AG09319 (cell line): ENCODE measurements at places on chromosomes 12 and 14.

GRCh38 chr12:52687497-52688385, 7.5 kb upstream of the KRT1 start:
- DNase-seq: no peak

- DNase-seq: peak; percentile 71
Measured at GRCh38 chr12:105107494-105108371, at the start of gene WASHC4. Gene WASHC4, plus strand, starts transcription at chr12:105107731. Its CDS starts 70 bp downstream, at chr12:105107801.

DNA sequence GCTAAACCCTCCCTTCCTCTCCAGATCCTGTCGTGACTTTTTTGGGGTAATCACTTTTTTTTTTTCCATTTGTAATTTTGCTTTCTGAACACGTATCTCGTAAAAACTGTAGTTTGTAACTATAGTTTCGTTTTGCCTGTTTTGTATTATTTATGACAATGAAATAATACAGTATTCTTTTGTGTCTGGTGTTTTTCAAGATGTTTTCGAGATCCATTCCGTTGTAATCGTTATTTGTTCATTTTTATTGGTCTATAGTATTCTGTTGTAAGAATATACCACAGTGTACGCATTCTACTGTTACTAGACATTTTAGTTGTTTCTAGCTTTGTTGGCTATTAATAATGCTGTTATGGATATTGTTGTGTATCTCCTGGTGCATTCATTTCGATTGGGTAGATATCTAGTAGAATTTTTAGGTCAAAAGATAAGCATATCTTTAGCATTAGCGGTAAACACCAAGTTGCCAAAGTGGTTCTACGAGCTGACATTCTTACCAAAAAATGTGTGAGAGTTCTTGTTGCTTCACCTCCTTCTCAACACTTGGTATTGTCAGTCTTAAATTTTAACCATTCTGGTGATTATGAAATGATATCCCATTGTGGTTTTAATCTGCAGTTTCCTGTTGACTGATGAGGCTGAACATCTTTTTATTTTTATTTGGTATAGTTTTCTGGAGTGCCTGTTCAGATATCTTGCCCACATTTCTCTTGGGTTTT, 92.3 kb upstream of the EVL start:
- no peak for DNase-seq

- DNase-seq: peak; percentile 98
Measured at GRCh38 chr14:23095196-23096108, at the start of gene C14orf119. Gene C14orf119, plus strand, starts transcription at chr14:23095505. Its CDS starts 2,154 bp downstream, at chr14:23097659.

DNA sequence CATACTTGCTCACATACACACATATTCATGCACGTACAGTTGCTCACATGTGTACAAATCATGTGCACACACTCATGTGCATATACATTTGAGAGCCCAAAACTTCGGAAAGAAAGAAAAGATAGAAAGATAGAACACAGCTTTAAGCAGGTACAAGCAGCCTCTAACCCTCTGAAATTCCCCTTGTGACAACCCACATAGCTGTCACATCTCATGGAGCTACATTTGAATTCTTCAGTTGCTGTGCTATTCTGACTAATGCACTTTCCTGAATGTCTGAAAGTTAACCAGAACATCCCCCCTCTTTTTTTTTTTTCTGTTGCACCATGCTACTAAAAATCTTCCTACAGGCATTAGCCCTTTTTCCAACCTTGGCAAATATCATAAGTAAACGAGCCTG, 51.9 kb upstream of the KCNA5 start:
- no peak for DNase-seq

- DNase-seq: no peak
Measured at GRCh38 chr14:93018366-93018765, 95.4 kb downstream of the CHGA start.

GRCh38 chr14:63322897-63323573, 4.3 kb upstream of the GPHB5 start:
- no peak for DNase-seq

- no peak for DNase-seq
Measured at GRCh38 chr12:7021956-7022355, 3.7 kb upstream of the LPCAT3 start.

- no peak for DNase-seq
Measured at GRCh38 chr12:80226576-80226975, 127.2 kb downstream of the OTOGL start.

GRCh38 chr14:51242545-51243490, 2.8 kb downstream of the TMX1 start:
- DNase-seq: no peak

DNA sequence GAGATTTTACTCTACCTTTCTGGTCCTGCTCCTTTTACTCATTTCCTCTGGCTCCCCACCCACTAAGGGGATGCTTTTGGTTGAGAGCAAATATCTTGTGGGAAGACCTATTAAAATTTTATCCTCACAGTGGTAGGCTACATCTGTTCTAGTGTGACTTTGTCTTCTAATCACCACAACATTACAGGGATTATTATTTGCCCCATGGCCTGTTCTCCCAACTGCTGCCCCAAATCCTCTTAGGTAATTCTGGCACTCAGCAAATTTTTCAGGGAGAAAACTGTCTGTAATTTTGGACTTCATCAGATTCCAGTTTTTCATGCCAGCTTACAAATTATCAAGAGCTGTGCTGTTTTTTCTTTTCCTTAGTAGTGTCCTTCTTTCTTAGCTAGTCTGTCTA, 172.3 kb downstream of the GPHN start:
- DNase-seq: no peak

DNA sequence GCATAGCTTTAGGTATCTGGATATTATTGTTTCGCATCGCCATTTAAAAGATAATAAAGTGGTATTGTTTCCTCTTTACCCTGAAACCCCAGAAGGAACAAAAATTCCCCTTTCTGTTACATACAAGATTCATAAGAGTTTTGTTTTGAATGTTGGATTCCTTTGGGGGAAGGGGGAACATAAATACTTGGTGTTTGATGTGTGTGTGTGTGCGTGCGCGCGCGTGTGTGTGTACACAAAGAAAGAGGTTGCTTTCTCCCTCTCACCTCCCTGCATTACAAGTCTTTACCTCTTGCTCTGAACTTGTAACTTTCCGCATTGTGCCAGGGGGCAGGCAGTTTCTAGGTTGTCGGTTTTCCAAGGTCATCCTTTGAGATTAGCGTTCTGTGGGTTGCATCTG, 76.4 kb downstream of the GPATCH2L start:
- DNase-seq: no peak

GRCh38 chr12:39835517-39836489, 216.2 kb upstream of the ABCD2 start:
- no peak for DNase-seq

DNA sequence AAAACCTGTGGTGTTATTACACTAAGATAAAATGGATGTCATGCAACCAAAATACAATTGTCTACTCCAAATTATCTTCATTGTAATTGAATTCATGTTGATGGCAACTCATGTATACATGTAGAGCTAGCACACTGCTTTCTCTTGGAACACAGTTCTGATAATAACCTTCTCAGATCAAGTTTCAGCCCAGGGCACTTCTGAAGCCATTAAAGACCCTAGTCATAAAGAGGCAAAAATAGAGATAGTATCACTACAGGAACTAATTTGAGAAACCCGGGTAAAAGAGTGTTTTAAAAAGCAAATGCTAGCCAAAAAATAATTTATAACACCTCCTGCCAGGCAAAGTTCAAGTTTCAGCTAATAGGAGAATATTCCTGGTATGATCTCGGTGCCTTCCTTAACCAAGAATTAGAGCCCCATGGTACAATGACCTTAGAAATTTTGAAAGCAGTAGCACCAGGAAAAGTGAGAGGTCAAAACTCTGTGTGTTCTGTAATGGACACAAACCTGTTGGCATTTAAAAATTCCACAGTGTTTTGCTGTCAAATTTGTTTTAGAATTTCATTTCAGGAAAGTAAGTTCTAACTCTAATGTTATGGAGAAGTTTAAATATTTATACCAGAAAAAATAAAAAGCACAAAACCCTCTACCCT, 105.0 kb upstream of the FRMD6 start:
- no peak for DNase-seq

GRCh38 chr14:37172024-37172869, at the start of gene SLC25A21:
Gene SLC25A21, minus strand, starts transcription at chr14:37172606.
- peak; percentile 56 for DNase-seq

DNA sequence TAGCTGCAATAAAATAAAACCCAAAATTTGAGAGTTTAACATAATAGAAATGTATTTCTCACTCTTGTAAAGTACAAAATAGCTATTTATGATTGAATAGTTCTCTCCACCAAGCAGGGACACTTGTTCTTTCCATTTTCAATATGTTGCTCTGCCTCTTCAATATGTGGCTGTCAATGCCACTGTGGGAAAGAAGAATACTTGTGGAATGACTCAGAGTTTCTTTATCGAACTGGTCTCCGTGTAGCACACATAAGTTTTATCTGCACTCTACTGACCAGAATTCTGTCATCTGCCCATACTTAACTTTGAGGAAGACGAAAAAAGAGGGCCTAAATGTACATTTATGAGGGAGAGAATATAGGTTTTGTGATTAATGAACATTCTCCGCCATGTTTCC, 256.9 kb downstream of the ATXN7L3B start:
- no peak for DNase-seq
